Activated CD4-positive, CD25-positive, alpha-beta regulatory T cell treated with anti-CD3 and anti-CD28 coated beads, Interleukin-2, amount 50 U/mL, for 16 hours (primary cell): ENCODE measurements at places on chromosomes 6 and 20.

- DNase-seq = no peak
Measured at GRCh38 chr20:57283860-57284259, 17.4 kb upstream of the BMP7 start.

DNA sequence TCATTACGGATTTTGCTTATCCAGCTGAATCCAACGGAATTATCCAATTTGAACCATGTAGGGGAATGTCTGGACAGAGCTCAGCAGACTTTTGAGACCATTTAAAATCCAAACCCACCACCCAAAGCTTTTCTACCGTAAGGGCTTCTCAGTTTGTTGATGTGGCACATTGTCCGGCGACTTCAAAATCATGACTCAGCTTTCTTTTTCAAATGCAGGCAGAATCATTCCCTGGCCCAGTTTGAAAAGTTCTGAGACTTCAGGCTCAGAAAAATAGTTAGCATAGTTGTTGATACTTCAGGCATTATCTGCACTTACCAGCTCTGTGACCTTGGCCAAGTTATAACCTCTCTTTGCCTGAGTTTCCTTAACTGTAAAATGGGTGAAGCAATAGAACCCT is 182.2 kb downstream of the PTPRT start:
- no peak for DNase-seq

DNA sequence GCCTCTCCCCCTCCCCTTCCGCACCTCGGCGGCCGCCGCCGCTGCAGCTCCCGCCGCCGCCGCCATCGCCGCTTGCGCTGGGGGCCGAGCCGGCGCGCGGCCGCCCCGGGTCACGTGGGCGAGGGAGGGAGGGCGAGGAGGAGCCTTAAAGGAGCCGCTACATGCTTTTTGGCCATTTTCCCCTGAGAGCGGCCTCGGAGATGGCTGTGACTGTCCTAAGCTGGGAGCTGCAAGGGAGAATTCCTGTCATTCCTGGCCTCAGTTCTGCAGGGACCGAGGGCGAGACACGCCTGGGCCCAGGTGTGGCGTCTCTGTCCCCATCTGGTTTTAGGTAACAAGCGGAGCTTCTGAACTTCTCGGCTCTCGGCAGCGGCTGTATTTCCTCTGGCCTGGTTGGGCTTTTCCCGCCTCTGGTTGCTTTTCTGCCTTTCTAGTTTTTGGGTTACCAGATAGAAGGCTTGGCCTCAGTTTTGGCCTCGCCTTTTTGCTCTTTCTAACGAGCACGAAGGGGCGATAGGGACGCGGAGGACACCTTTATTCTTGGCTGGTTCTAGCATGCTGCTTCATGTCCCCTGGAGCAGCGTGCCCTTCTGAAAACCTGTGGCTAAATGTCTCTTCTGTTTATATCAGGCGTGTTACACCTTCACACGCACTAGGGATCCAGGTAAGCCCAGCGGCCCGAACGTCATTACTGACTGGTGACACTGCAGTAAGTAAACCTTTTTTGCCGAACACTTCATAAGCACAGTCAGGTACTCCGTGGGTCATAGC is at the start of gene EHMT2:
EHMT2 (minus strand) TSS at position 87 of the 771 bp plus-strand sequence; CDS start at position 66, 21 bp downstream.
- DNase-seq = peak; percentile 71

- no peak for DNase-seq
Measured at GRCh38 chr6:106735136-106735633, 105.8 kb downstream of the QRSL1 start.

DNA sequence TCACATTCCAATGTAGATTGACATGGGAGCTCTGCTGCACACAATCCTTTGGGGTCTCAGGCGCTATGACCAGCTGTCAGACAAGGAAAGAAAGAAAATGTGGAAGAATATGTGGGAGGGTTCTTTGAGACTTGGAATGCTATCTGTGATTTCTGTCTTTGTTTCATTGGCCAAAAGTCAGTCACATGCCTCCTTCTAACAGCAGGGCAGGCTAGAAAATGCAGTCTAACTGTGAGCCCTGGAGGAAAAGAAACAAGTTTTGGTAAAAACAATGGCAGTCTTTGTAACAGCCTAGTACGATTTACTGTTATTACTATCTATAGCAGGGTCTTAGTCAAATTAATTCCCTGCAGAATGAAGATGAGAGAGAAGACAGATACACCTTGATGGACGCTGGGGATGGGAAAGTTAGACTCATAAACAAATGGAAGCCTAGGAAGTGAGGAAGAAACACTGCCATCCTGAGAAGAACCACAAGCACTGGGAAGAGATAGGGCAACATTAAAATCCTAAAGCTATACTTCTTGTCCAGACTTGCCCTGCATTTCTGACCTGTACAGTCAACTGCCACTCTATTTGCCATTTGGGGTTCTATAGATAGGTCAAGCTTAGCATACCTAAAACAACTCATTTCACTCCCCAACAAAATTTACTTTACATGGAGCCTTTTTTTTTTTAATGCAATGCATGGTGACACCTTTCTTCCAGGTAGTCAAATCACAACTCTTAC is 833.0 kb downstream of the KIF16B start:
- DNase-seq = no peak

DNA sequence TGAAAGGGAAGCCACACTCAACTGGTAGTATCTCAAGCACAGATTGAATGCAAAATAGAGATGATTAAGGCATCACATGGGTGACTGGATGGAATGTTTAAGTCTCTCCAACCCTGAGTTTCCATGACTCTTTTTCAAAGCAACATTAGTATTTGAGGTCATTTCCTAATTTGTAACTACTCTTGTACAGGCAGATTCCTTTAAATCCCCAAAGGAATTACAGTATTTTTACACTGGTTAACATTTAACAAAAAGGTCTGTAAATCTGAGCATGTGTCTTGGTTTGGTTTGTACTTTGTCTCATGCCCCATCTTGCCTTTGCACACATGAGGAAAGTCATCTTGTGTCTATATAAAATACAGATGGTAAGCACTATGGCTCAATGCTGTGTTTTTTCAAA is 15.1 kb downstream of the RMND1 start:
- DNase-seq = no peak
